ENCODE measurements at places on chromosomes 13 and 19.

- no peak for DNase-seq
Observed at GRCh38 chr19:35254341-35255297, 5.8 kb downstream of the LSR start.

- no peak for DNase-seq
Observed at GRCh38 chr19:35977446-35978222, 17.4 kb upstream of the SDHAF1 start.

GRCh38 chr19:18999896-19000620, 33.3 kb downstream of the SUGP2 start:
- DNase-seq: no peak

DNA sequence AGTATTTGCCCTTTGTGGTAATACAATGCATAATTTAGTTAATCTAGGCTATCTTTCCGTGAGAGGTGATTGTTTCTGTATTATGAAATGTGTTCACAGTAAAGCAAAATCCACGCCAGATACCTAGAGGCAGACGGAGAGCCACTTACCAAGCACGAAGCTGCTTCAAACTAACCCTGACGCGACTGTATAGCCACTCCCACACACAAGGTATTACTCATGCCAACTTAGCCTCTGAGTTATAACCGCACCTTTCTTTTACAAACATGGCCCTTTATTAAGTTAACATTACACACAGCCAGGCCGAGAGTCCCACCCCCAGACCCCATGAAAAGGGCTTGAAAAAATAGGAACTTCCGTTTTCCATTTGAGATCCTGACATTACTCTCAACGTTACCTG, 185.7 kb downstream of the ABCC4 start:
- no peak for DNase-seq

DNA sequence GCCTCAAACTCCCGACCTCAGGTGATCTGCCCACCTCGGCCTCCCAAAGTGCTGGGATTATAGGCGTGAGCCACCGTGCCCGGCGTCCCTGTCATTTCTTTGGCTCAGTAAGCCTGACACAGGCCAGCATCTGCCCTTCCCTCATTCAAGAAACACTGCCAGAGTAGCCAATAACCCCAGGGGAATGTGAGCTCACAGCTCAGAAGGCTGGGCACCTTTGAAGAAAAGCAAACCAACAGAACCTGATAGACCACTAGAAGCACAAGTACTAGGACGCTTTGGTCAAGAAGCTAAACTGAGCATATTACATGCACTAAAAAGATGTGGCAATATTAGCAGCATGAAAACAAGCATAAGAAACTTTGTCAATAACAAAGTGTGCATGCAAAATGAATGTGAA, 14.2 kb downstream of the SIGLEC5 start:
- no peak for DNase-seq

DNA sequence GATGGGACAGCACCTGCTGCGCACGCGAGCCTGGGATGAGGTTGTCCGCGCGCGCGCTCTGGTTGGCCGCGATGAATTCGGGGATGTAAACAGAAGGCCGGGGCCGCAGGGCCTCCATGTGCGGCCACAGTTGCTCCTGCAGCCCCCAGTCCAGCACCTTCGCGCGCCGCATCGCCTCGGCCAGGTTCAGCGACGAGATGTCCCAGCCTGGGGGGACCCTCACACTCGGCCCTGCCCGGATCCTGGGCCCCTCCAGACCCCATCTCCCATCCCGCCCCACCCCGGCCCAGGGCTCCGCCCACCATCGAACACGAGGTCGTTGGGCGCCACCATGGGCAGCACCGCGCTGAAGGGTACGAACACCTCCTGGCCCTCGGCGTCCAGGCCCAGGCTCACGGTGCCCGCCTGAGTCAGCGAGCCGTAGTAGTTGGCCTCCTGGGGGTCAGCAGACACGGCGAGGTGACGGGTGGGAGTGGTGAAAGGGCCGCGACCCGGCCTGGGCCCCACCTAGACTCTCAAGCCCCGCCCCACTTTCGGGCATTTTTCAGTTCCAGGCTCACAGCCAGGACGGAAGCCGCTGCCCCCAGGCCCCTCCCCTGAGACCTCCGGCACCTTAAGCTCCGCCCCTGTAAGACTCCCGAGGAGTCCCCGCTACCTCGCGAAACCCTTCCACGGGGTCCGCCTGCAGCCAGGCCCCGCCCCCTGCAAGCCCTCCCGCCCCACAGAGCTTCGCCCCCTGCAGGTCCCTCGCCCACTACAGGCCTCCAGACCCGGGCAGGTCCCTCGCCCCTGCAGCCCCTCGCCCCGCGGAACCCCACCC, 1.1 kb downstream of the ISYNA1 start:
- no peak for DNase-seq

DNA sequence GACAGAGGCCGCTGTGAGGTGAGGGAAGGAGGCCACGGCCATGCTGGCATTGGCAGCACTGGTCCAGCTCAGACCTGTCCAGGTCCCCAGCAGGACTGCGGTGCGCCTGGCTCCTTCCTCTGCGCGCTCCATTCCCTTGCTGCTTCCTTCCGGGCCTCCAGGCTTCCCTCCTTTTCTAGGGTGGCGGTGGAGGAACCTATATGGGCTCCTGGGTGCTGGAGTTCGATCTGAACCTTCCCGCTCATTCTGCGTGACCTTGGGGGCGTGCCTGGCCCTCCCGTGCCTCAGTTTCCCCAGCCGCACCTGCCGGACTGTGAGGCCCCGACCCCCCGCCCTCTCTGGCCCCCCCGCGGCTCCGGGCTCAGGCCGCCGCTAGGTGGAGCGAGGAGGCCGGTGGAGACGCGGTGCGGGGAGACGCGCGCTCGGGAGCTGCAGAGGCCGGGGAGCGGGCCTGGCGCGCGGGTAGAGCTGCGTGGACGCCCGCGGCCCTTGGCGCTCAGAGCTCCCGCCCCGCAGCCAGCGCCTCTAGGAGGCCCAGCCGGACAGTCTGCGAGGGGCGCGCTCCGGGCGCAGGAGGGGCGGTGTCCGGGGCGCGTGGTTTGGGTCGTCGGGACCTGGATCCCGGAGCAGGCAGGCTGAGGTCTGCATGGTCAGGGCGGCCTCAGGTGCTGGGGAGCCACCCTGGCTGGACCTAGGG, 29.9 kb downstream of the EFNA2 start:
- no peak for DNase-seq

GRCh38 chr13:37652596-37652995, 54.0 kb upstream of the POSTN start:
- no peak for DNase-seq

GRCh38 chr13:50923272-50923671, 13.7 kb downstream of the RNASEH2B start:
- DNase-seq: no peak

DNA sequence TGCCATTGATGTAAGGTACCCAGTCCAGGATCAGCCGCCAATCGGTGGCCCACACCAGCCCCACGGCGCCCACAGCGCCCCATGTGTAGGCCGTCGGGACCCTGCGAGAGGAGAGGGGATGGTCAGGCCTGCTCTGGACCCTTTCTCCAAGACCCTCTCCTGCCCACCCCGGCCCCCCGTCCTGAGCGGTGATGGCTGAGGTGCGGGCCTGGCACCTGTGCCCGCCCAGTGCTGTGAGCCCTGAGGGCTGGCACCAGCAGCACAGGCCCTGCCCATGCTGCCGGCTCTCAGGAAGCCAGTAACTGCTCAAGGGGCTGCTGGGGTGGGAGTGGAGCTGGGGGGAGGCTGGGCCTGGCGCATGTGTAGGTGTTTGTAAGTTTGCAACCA, 5.8 kb downstream of the UQCR11 start:
- no peak for DNase-seq

- no peak for DNase-seq
Observed at GRCh38 chr13:110240943-110241342, 66.0 kb downstream of the COL4A1 start.

DNA sequence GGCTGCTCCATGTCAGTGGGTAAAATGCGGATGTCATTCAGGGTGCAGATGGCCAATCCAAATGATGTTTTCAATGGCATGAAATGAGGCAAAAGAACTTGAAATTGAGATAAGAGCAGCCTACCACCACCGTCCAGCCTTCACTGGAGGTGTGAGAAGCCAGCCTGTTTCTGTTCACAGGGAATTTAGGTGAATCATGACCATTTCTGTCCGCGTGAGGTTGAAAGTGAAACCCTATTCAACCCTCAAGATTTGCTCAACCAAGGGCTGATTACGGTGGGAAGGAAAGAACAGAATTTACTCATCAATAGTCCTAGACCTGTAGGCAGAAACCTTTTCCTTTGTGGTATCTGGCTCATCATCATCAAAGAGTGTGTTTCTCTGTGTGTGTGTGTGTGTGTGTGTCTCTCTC, 370.7 kb downstream of the COG6 start:
- DNase-seq: no peak

DNA sequence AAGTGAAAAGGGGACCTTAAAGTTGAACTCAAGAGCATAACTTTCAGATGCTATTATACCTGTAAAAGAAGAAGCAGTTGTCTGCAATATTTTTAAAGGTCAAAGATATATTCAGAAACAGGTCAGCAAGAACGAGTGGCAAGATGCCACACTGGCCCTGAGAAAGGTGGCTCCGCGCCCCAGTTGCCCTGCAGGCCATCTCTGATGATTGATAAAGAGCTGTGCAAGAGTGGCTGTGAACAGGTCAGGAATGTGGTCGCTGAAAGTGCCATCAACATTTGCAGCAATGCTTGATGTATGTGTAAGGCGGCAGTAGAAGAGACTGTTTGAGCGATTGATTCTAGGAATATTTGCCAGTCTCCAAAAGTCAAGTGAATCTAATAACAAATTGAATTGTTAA, 664.2 kb upstream of the SLC10A2 start:
- DNase-seq: no peak

DNA sequence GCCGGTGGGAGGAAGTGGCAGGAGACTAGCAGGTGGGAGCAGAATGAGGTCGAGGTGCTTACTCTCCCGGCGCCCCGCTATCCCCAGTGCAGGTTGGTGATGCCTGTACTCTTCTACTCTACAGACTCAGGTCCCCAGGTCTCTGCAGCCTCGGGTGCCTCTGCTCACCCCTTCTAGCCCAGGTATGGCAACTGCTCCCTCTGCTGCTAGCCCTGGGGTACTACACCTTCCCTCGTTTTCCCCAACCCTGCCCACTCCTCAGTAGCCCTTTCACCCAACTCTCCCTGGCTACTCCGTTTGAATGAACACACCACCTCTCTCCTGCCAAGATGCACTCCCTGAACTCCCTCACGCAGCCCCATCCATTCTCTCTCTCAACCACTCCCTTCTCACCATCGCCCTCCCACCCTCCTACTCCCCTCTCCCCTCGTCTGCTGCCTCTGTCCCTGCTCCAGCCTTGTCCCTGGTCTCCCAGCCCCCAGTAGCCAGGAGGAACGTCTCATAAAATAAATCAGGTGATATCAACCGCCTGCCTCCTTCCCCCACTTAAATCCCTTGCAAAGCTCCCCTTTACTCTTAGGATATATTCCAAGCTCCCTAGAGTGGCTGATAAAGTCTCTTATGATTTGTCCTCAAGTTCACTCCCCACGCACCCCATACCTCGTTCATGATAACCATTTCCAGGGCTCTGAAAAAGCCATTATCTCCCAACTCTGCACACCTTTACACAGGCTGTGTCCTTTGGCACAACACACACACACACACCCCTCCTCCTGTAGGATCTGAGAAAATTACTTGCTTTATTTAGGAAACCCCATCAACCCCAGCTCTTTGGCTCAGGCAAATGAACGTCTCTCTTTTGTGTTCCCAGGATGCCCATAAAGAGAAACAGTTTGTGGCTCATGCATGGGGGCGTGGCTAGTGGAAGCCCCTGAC, 8.2 kb upstream of the MEIS3 start:
- DNase-seq: no peak

- no peak for DNase-seq
Observed at GRCh38 chr13:21075011-21075378, 13.6 kb upstream of the LATS2 start.

- peak; percentile 3 for DNase-seq
Observed at GRCh38 chr13:62014299-62014698, 598.6 kb upstream of the PCDH20 start.

GRCh38 chr19:4059891-4060620, 6.6 kb downstream of the ZBTB7A start:
- DNase-seq: no peak

DNA sequence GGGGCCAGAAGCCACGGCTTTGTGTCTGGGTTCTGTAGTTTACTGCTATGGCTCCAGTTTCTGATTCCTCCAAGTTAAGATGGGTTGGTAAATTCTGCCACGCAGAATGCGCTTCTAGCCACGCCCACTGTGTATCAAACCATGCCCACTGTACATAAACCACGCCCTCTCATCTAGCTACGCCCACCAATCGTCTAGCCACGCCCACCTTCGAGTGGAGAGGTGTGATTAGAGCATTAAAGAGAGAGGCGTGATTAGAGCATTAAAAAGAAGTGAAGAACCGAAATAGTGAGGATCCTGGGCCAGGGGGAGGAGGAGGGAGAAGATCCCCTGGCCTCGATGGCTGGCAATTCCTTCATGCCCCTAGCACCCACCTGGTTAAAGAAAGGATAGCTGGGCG, 43.7 kb upstream of the ADGRE5 start:
- DNase-seq: no peak

GRCh38 chr13:36612230-36612629, 61.6 kb upstream of the SERTM1 start:
- no peak for DNase-seq

GRCh38 chr19:33514885-33515551, 6.6 kb downstream of the PEPD start:
- DNase-seq: no peak

GRCh38 chr13:27280009-27280656, 9.5 kb downstream of the RASL11A start:
- no peak for DNase-seq

DNA sequence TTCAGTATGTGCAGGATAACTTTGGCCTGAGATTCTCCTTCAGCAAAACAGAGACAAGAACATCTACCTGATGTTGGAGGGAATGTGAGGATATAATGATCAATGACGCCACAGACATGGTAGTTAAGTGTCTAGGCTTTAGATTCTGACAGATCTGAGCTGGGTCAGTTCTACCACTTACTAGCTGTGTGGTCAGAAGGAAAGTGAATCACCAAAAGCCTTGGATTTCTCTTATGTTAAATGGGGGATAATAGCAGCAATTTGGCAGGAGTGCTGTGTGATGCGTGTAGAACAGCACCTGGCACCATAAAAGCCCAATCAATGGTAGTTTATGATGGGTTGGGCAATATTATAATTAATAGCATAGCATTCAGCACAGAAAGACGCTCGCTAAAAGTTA, 41.7 kb downstream of the RXFP2 start:
- no peak for DNase-seq

GRCh38 chr13:33322543-33322809, 36.9 kb upstream of the STARD13 start:
- no peak for DNase-seq

DNA sequence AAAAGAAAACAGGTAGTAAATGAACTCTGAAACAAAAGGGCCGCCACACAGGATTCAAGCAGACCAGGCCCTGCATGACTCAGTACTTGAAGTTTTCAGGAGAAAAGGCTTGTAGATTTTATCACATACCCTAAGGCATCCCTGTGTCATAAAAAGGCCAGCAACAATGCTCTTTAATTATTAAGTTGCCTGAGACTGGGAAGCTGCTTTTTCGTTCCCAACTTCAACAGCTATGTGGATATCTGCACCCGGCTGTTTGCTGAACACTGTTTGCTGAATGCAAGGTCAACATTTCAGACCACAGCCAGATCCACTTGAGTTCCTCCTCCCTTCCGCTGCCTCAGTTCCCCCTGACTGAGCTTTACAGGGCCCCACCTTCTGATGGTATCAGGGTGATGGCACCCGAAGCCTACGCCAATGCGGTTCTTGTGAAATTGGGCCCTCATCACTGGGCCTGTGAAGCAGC, 6.1 kb upstream of the ECH1 start:
- no peak for DNase-seq

GRCh38 chr13:31946091-31946770, 85.3 kb upstream of the FRY start:
- DNase-seq: no peak

- no peak for DNase-seq
Observed at GRCh38 chr13:35649162-35649561, 172.7 kb upstream of the MAB21L1 start.
